Left cardiac atrium (tissue), 4 donors: ENCODE measurements at places on chromosomes 16 and 17.

GRCh38 chr16:68866933-68867332, 23.6 kb downstream of the TANGO6 start:
- DNase-seq = no peak

GRCh38 chr16:66605177-66605978, 874 bp downstream of the CMTM3 start:
- DNase-seq = peak; percentile 80

DNA sequence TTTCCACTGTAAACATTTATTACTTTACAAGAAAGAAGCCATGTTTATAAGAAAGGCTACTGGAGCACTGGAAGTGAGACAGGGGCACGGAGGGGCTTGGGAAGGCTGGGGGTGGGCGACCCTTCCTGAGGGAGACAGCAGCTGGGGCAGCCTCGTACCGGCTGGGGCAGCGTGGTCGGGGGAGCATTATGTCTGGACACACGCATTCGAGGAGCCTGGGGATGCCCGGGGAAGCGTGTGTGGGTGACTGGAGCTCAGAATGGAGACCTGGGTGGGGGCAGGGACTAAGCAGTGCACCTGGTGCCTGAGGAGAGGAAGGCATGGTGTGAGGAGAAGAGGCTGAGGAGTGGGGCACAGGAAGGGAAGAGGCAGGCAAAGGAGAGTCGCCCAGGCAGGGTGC, 64.5 kb downstream of the SRCIN1 start:
- DNase-seq = no peak

DNA sequence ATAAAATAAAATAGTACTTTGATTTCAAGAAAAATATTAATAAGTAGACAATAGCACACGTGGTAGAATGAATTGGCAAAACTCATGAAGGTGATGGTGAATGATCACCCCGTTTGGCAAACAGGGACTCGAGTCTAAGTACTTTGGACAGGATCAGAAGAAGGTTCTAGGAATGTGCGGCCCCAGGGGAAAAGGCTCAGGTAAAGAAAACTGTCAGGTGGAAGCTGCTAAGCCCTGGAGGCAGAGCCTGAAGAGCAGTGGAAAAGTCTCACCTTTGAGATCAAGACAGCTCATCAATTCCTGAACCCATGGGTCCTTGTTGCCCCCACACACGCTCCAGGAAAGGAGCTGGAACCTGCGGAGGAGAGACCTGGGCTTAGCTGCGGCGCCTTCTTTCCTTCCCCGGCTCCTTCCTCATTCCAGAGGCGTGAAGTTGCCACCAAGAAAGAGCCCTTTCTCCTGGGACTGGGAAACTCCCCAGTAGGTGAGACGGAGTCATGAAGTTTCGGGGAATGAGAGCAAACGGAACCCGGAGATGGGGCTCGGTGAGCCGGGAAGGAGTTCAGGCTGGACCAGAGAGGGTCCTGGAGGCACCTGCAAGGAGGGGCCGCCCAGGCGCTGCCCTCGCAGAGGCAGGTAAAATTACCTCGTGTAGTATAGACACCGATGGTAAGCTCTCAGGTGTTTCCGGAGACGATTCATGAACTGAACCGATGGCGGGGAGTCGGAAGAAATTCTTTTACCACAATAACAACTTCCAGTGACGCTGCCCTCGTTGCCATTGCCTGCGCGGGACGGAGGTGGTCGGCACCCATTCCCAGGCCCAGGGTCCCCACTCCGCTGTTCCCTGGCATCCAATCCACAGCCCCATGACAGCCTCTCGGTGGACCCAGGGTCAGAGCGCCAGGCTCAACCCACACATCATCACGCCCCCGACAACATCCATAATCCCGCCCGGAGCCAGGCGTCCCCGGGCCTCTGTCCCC, 1.2 kb upstream of the ZMYND15 start:
- no peak for DNase-seq

DNA sequence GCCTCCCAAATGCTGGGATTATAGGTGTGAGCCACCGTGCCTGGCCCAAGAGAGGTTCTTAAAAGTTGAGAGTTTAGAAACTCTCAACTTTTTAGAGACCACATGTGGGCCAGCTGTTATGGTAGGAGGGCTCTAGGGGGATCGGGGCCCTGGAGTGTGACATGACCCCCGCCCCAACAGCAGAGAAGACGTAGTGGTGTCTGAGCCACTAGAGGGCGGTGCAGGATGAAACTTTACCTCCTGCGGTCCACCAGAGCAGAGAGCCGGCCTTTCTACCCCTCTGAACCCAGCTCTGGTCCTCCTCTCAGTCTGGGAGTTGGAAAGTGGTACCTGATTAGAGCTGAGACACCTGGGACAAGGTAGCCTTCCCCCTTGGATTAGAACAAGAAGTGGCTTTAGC, 7.4 kb downstream of the CDK5RAP3 start:
- DNase-seq = peak; percentile 63

DNA sequence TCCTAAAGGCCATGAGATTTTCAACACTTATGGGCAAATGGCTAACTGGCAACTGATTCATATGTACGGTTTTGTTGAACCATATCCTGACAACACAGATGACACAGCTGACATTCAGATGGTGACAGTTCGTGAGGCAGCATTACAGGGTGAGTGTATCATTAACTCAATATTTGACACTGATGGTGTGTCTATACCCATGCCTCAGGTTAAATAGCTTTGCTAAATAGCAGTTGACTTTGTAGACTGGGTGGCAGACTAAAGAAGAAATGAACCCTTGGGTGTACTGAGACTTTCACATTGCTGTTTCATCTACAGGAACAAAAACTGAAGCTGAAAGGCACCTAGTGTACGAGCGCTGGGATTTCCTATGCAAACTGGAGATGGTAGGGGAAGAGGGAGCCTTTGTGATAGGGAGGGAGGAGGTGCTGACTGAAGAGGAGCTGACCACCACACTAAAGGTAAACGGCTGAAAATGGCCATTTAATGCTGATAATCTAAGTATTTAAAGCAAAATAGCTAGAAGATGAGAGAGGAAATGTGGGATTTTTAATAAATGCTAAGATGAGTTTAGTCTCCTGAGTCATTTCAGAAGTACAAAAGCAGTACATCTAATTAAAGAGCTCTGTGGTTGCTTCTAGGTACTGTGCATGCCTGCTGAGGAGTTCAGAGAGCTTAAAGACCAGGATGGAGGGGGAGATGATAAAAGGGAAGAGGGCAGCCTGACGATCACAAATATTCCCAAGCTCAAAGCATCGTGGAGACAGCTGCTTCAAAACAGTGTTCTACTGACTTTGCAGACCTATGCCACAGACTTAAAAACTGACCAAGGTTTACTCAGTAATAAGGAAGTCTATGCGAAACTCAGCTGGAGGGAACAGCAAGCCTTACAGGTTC, 3.0 kb downstream of the SETD6 start:
- no peak for DNase-seq

GRCh38 chr16:77584205-77584859, 138.0 kb upstream of the NUDT7 start:
- peak; percentile 25 for DNase-seq

GRCh38 chr17:55351226-55351625, 70.4 kb downstream of the MMD start:
- no peak for DNase-seq

DNA sequence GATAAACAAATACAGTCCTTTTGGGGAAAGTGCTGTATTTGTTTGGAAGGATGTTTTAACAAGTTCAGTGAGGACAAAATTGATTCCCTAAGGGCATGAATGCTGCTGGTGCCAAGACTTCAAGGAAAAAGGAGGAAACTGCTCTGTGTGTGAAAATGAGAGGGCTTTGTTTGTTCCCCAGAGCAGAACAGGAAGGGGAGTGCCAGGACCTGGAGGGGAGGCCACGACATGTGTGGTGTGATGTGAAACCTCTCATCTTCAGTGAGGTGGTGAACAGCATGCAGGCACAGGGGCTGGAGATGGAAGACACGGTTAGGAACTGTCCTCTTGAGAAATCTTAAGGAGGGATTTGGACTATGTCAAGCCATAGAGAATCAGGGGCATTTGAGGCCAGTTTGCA, 46.6 kb upstream of the GRIN2A start:
- DNase-seq = no peak

DNA sequence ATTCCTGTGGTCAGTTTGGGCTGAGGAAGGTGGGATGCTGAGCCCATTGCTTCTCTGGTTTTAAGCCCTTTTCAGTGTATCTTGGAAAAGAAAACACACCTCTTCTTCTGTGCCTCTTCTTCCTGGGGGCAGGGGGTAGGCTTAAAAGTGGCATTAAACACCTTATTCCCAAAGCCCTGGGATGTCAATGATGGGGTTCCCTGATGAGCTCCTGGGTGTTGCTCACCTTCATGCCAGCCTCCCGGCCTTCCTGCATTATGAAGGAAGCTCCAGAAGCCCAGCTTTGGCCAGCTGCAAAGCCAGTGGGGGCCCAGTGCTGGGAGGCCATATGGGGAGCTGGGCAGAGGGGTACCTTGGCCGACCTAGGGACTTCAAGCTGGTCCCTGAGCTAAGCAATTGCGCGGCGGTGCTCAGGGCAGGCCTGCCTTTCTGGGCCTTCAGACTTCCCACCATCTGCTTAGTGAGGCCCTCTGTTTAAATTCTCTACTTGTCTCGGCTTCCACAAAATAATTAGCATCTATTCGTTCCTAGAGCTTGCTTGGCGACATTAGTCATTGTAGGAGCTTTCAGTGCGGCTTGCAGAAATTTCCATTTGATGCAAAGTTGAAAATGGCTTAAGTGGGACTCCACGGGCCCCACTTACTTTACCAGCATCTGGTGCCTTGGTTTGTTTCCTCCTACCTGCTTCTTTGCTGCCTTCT, 121.7 kb upstream of the NLRP1 start:
- DNase-seq = no peak

DNA sequence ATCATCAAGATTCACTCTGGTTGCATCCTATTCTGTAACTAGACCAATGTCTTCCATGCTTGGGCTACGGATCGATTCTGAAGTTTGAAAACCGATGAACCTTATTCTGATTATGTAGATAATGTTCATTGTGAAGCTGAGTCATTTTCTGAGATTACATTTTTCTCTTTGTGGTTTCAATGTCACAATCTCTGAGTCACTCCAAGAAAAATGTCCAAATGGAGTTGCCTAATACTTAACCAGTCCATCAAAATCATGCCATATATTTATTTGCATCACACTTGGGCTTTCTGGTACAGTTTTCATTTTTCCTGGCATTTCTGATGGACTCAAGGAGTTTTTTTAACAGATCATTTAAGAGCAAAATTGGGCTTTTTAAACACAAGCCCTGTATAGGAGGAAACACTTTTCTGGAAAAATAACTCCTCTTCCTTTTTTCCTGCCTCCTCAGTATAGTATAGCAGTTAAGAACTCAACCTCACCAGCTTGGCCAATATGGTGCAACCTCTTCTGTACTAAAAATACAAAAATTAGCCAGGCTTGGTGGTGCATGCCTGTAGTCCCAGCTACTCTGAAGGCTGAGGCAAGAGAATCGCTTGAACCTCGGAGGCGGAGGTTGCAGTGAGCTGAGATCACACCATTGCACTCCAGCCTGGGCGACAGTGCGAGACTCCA, 17.5 kb downstream of the CACNG3 start:
- DNase-seq = no peak

DNA sequence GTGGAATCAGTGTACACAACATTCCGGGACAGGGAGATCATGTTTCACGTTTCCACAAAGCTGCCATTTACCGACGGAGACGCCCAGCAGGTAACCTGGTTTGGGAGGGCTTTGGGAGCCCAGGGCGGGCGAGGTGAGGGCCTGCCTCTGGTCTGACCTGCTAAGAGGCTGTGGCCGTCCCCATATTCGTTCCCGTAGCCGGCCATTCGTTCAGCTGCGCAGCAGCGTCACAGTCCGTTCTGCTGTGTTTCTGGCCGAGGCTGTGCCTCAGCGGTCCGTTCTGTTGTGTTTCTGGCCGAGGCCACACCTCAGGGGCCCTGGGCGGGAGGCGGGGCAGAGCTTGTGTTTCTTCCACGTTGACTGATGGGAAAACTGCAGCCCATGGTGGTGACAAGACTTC, 68.0 kb downstream of the OR1D5 start:
- DNase-seq = no peak
